ENCODE measurements at places on chromosomes 13 and 19.

DNA sequence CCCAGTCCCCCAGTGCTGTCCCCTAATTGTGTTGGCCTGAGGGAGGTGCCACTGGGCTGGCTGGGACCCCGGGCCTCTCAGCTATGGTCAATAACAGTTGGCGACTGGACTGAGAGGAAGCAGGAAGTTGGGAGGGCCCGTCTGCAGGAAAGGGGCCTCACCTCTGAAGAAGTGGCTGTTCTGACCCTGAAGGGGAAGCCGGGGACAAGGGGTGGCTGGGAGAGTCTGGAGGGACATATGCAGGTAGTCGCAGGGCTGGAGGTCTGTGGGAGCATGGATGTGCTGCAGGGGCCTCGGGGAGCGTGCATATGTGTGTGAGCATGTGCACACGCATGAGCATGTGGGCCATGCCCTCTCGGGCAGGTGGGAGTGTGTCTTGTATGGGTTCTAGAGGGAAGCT, 5.9 kb downstream of the PKN1 start:
- DNase-seq = no peak

DNA sequence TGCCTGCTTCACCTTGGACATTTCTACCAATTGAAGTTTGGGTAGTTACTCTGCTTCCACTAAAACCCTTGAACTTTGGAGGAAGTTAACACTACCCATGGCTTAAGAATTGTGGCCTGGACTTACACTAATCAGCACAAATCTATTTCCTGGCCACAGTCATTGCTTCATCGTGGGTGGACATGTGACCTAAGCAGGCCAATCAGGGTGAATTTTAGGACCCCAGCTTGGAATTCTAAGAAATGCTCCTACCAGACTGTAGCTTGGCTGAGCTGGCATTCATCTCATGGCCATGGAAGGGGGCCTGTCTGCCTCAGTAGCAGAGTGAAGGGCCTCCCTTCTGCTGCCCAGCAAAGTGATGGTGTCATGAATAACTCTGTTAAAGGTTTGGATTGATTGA, 58.3 kb upstream of the SLC15A1 start:
- no peak for DNase-seq

DNA sequence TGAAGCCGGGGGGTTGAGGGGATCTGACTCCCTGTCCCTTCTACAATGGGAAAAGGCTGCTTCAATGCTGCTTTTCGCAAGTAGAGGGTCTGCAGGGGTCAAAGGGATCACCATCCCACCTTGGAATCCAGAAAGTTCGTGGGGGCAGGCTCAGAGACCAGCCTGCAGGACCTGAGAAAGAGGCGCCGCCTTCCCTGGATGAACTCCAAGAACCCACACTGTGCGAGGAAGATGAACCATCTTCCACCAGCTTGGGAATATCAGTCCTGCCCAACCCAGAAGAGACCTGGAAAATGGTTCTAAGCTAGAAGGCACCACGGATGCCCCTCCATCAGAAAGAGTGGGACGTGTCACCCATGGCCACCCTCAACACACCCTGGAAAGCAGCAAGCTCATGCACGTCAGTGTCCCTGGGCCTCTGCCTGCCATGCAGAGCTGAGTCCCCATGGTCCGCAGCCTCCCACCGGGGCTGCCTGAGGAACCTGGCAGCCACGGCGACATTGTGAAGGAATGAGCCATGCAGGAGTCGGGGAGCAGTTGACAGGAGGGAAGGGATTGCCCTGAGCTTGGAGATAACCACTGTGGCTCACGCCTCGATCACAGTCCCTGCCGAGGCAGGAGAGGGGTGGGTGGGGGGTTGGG, 14.6 kb downstream of the RAB3D start:
- DNase-seq = no peak

DNA sequence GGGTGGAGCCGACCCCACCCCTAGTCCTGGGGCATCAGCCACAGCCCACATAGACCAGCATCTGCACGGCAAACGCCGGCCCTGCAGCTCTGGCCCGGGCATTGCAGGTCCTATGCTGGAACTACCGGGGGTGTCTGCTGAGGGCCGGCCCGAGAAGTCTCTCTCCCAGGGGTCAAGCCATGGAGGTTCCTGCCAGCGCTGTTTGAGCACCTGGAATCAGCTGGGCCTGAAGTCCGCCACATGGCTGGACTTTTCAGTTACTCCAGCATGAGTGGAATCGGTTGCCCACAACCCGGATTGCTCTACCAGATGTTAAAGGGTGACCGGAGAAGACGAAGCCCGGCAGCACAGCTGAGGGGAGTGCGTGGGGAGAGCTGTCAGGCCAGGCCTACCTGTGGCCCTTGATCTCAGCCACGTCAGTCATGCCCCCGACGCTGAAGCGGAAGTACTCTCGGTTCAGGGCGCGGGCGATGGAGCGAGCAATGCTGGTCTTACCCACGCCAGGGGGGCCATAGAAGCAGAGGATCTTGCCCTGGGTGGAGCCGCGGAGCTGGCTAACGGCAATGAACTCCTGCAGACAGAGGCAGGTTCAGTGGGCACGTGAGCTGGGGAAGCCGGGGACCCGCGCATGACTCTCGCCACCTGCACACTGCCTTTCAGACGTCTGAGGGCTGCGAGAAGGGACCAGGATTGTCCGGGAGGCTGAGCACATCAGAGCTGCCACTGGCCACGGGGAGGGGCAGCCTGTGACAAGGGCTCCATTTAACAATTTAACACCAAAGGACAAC, 8.7 kb downstream of the RPL36 start:
- no peak for DNase-seq

- no peak for DNase-seq
Observed at GRCh38 chr13:105920370-105920769, 615.1 kb downstream of the EFNB2 start.

DNA sequence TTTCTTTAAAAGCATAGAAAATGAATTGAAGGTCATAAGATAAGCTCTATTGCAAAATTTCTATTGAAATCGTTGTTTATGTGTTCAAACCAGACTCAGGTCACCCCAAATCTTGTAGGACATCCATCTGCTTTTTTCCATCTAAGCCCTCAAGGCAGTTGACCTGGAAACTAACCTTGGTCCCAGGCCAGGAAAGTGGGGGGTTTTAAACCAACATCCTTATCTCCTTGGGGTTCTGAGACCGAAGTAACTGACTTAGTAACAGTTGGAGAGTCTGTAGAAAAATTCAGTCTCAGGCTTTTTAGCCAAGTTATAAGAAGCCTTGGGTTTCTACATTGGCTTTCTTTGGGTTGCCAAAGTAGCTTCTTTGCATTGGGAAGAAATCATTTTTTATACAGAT, 23.4 kb downstream of the ZNF507 start:
- no peak for DNase-seq

DNA sequence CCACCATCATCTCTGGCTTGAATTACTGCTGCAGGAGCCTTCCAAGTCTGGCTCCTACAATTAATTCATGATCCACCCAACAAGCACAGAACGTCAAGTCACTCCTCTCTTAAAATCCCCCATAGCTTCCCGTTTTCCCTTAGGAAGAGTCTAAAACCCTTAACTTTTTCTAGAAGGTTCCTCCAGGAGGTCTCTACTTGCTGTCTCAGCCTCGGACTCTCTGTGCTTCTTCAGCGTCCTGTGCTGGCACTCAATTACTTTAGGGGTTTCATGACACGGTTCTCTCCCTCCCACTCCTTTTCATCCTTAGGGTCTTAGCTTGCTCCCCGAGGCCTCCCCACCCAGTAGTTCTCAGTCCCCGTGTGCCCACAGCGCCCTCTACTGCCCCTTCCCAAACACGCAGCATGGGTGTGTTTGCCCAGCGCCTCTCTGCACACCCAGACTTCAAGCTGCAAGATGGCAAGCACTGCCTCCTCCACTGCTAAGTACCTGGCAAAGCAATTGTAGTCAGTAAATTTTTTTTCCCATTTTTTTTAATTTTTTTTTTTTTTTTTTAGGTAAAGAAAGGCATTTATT, 25.8 kb upstream of the MAP3K10 start:
- no peak for DNase-seq

Data from SJSA1 (cell line).